ENCODE measurements at places on chromosomes 2 and 18. TPM values are rescaled to one million over a fixed set of nuclear protein-coding genes. Genes with fewer than 3 reads are reported as not detected.

Gene PROKR1
- not detected for polyA plus RNA-seq

Gene OTOS
- not detected for polyA plus RNA-seq

Gene PLCD4
- polyA plus RNA-seq, result 0.21 TPM

Gene LGALSL
- 0.44 TPM for polyA plus RNA-seq

Gene TDRD15
- not detected for polyA plus RNA-seq

Gene CYRIA
- 18.5 TPM for polyA plus RNA-seq

DNA sequence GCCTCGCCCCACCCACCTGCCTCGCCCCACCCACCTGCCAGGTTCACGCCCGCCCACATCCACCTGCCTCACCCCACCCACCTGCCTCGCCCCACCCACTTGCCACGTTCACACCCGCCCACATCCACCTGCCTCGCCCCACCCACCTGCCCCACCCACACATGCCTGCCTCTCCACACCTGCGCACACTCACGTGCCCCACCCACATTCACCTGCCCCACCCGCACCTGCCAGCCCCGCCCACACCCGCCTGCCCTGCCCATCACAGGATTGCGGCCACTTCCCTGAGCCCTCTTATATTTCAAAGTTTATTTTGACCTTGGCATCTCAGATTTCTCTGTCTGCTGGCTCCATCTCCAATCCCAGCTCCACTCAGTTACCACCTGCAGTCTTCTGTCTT, 217.5 kb upstream of the SOX11 start:
- DNase-seq, result no peak

- peak; percentile 92 for DNase-seq
These were observed 11.3 kb downstream of the STK17B start for GRCh38 chr2:196160101-196160500.

- no peak for DNase-seq
These were observed 8.7 kb downstream of the TMEM169 start for GRCh38 chr2:216090369-216090786.

DNA sequence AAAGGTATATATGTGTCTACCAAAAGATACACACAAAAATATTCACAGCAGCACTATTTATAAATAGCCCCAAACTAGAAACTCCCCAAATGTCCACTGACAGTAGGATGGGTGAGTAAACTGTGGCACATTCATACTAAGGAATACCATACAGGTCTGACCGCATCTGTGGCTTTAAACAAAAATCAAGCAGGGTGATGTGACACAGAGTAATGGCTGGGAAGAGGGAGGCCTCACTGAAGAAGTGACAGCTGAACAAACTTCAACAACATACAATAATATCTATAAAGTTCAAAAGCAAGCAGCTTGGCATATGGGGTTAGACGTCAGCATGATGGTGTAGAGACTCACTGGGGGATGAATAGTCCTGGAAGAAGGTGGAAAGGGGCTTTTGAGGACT, 115.1 kb upstream of the PPP1CB start:
- no peak for DNase-seq

DNA sequence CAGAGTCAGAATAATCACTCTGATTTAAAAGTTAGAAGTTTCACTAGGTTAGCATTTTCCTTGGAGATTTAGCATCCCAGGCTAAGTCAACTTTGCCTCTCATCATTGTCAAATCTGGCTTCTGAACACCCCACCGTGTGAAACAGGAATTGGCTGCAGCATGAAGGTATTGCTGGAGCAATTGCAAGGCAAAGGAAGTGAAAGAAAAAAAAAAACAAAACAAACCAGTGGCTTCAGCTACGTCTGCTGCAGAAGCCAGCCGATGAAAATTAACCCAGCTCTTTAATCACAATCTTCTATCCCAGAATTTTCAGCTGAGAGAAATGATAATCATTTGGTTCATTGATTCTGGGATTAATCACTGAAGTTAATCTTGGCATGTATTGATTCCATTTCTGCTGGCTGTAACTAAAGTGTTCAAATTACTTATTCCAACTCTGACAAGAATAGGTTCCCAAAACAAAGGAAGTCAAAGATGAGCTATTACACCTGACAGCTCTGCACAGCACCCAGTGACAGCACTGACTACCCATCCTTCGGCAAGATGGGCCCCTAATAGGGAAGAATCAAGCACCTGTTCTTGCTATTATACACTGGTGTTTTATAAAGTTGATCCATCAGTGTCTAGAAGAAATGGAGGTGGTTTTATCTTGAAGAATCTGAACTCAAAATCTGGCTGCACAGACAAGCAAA, 42.7 kb upstream of the REG3G start:
- DNase-seq, result no peak

DNA sequence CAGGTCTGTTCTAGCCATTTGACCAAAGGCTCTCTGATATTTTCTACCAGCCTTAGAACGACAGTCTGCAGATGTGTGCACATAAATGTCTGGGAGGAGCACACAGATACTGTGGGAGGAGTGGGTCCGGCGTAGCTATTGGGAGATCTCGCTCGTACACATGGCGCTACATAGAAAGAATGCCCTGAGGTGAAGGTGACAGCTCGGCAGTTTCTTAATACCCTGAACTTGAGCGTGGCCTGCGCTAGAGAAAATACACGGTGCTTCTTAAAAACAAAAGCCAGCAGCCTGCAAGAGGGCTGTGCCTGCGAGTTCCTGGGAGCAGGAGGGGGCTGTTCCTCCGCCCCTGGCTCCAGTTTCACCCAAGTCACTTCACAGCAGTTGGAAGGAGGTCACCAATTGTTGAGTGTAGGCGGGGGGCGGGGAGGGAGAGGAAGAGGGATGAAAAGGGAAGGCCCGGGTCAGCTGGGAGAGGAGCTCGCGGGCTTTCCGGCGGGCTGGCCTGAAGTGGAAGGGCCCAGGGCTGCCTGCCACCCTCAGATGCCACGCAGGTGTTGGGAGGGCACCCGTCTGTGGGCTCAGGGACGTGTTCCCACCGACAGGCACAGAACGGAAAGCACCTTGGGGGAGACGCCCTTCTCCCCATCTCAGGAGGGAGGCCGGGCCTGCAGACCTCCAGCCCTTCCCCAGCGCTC, 124.7 kb upstream of the ZNF516 start:
- no peak for DNase-seq

- DNase-seq, result no peak
These were observed 435.7 kb upstream of the SETBP1 start for GRCh38 chr18:44245019-44245418.

GRCh38 chr2:66960161-66960560, 437.0 kb upstream of the ETAA1 start:
- DNase-seq, result no peak

GRCh38 chr2:188797371-188797770, 176.8 kb upstream of the COL3A1 start:
- DNase-seq, result no peak

DNA sequence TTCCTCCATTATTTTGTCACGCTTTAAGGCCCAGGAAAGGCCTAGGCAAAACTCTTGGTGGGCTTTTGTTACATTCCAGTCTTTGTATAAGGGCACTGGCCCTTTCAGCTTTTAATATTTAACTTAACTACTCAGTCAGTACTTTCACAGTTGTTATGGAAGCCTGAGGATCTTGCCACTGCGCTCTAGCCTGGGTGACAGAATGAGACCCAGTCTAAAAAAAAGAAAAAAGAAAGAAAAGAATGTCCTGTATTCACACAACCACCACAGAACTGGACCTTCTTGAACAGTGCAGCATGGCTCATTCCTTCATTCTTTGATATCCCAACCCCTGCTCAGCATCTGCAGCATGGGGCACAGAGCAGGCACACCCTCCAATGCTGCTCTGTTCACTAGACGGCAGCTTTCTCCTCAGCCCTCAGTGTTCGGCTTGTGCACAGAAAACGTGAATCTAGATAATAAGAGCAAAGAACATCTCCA, 93.4 kb upstream of the MSH2 start:
- DNase-seq, result no peak

DNA sequence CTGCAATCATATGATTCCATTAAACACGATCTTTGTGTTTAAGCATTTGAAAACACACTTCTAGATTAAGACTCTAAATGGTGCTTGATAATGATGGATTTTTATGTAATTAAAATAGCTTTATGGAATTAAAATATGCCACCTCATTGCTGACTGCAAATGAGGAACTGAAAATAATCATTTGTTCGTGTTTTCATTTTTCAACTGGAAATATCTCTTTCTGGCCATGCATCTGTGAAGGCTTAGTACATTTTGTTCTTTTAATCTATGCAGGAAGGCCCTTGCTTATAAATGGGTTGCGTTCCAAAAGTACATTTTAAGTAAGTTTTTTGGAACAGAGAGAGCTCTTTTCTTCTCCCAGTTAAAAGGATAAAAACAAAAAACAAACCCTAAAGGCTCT, 125.5 kb downstream of the MC4R start:
- DNase-seq, result no peak

DNA sequence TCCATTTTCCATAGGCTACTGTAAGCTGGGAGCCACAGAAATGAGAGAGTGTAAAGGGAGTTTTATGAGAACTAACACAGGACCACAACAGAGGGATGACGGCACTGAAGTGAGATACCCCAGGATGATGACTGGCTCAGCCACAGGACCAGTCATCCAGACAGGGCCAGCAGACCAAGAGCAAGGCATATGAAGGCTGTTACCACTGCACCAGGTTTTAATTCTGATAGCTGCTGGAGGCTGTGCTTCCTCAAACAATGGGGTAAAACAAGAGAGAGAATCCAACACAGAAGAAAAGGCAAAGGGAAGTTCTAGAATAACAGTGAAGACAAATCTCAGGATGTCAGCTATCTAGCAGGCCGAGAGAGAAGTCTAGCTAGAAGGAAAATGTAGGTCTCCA, 94.9 kb downstream of the BCL2 start:
- DNase-seq, result no peak

DNA sequence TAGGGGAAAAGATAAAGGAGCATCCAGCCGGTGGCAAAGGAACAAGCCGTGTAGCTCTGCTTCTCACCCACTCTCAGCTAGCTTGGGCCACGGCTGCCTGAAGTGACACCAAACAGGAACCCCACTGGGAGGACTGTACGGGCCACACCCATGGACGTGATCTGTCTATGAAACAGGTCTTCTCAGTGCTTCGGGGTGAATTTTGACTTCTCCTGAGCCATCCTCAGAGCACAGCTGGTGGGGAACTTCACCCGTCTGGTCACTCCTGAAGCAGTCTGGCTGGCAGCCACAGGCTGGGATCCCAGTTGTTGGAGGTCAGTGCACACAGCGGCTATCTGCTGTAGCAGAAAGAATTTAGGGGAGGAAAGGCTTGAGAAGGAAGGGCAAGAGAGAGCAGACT, 223.8 kb downstream of the FAM210A start:
- no peak for DNase-seq

DNA sequence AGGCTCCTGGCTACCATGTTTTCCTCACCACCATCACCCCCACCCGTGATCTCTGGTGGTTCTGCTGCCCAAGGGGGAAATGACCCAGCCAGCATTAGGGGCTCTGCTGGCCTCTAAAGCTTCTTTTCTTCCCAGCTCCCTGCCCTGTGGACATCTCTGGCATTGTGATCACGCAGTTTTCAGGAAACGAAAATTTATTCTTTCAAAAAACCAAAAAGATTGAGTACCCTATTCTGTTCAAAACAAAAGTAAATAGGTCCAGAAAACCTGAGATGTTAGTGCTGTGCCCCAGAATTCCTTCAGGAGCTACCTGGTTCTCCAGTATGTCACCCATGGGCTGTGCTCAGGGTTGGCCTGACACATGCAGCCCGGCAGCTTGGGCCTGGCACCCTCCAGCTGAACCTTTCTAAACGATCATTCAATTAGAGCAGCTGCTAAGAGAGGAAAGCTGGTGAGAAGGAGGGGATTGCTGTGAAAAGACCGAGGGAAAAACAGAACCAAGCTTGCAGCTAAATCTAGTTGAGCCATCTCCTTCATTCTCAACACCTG, 157.5 kb downstream of the MGAT5 start:
- no peak for DNase-seq
